Stomach (tissue), 19 donors: ENCODE measurements at places on chromosomes 2 and 18.
A peak's percentile ranks its signal among the peaks of the same experiment; 100 is the strongest.

DNA sequence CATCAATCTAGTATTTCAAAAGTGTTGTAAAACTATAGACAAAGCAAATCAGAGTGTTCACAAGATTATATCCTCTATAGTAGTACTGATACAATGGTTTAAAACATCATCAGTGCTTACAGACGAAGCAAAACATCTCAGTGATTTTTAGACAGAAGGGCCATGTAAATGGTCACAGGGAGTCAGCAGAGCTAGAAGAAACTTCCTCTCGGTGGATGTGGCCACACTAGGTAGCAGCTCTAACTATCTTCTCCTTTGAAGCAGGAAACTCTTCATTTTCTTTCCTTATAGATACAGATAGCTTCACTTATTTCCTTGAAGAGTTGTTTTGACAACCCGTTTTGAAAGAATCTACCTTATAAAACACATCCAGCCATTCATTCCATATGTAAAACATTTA is 80.4 kb upstream of the CD226 start:
- no peak for DNase-seq

- DNase-seq, result no peak
These were observed 40.6 kb downstream of the GREB1 start for GRCh38 chr2:11574176-11575046.

GRCh38 chr2:83224591-83225200 is 1234.4 kb downstream of the SUCLG1 start:
- DNase-seq, result no peak

GRCh38 chr2:233817995-233818638 is 36.2 kb downstream of the HJURP start:
- peak; percentile 22 for DNase-seq
